NCI-H748 treated with DMSO at 0.1 percent for 48 hours (cell line): ENCODE measurements at places on chromosomes 1 and 21.
A peak's percentile ranks its signal among the peaks of the same experiment; 100 is the strongest.

DNA sequence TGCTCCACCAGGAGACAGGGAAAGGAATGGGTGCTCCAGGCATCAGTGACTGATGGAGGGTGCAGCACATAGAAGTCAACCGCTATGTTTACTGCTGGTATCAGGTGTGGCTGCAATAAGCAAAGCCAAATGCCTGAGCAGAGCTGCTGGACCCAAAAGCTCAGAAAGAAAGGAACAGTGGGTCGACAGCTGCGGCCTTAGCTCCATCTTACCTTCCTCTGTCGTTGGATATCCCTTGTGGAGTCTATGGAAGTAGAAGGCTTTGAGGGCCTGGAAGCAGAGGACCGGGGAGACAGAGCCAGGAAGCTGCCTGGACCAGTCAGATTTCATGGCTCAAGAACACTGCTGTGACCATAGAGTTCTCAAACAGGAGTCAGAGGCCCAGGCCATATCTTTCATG is 45.3 kb downstream of the RIMS3 start:
- DNase-seq: no peak

GRCh38 chr1:92768915-92769314 is 16.0 kb downstream of the EVI5 start:
- no peak for DNase-seq

DNA sequence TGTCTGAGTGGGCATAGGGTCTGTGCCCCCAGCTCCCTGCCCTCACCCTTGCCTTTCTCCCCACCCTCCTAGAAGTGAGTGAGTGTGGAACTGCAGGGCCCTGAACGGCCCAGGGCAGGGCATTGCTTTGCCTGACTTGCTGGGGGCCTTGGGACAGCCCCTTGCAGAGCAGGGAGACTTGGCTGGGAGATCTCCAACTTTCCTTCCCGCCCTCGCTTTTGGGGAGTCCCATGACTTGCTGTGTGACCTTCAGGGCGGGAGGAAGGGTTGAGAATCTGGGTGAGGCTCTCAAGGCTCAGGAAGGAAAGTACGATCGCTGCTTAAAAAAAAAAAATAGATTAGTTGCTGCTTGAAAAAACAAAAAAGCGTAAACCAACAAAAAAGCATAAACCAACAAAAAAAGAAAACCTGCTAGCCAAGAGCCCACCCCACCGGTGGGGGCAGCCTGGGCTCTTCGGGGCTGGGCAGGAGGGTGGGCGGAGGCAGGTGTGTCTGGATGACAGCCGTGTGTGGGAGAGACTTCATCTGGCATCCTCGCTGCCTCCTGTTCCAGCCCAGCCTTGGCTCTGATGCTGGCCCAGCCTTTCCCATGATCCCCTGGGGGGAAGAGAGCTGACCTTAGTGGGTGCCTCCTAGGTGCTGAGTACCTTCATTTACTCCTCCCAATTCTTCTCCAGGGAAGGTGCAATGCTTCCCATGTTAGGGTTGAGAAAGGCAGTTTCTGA is 6.5 kb downstream of the NBL1 start:
- no peak for DNase-seq

- peak; percentile 80 for DNase-seq
Observed at GRCh38 chr21:38140207-38140903, 116.4 kb upstream of the KCNJ15 start.

DNA sequence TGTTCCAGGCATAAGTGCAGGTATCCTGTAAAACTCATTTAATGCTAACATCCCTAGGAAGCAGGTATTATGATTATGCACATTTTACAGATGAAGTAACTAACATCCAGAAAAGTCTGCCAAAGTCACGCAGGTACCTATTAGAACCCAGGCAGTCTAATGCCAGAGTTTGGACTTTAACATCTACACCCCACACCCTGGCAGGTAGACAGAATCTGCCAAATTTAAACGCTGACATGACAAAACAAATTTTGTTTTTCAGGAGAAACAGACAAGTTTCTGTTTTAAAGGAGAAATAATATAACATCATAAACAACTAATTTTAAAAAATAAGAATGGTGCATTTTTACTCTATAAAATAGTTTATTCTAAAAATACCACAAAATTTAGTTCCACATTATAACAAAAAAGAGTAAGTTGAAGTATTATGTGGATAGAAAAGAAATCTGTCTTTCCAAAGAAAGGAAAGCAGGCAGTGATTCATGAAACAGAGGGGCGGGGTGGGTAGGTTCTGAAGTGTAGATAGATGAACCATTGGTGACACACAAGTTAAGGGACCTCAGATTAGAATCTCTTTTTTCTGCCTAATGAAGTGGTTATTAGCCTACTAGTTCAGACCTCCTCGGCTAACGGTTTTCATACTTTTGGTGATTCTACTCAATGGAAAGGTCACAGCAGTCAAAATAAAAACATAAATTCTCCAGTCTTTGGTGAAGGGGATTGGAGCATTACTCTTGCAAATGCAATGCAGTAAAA is 1.7 kb downstream of the ASPM start:
- no peak for DNase-seq

GRCh38 chr21:41664881-41665765 is 101.7 kb downstream of the RIPK4 start:
- DNase-seq: no peak

- DNase-seq: no peak
Observed at GRCh38 chr1:27428316-27429028, 36.0 kb downstream of the GPR3 start.

GRCh38 chr1:58764294-58764978 is 19.4 kb downstream of the JUN start:
- DNase-seq: no peak

- DNase-seq: no peak
Observed at GRCh38 chr1:1954015-1954414, 34.9 kb upstream of the TMEM52 start.

- DNase-seq: no peak
Observed at GRCh38 chr1:22434717-22435116, 16.9 kb upstream of the ZBTB40 start.

GRCh38 chr1:63950023-63950422 is 176.2 kb downstream of the ROR1 start:
- no peak for DNase-seq

DNA sequence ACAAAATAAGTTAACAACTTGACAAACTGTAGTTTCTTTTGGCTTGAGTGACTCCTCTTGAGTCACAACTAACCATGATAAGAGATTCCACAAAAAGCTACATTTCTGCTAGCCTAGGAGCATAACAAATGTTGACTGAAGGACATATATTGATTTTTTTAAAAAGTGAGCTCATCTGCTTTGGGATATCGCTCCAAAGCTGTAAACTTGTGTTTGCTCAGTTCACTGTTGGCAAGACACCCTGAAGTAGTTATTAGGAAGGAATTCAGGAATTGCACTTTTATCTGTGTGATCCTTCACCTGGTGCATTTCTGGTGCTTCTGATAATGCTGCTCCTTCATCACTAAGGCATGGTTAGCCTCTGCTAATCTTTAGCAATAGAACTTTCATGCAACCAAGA is 23.7 kb downstream of the RWDD3 start:
- no peak for DNase-seq

- no peak for DNase-seq
Observed at GRCh38 chr1:119771016-119771415, 2.3 kb upstream of the HMGCS2 start.

- DNase-seq: no peak
Observed at GRCh38 chr1:238341395-238341794, 450.7 kb upstream of the ZP4 start.

- DNase-seq: no peak
Observed at GRCh38 chr1:10865518-10866320, 69.3 kb upstream of the CASZ1 start.

DNA sequence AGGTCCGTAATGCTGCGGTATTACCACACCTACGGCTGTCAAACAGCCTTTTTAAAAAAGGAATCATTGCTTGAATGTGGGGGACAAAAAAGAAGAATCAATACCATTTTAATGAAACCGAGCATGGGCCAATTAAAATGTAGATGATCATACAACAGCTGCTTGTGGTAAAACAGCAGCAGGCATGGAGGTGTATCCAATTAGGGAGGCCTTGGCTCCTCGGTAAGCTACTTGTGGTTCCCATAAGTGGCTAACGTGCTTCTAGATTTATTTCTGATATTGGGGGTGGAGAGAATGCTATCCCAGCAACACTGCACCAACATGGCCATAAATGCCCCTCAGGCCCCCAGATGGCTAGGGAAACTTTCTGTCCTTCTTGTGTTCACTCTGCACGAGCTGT is 1.8 kb downstream of the PTPN14 start:
- DNase-seq: no peak

DNA sequence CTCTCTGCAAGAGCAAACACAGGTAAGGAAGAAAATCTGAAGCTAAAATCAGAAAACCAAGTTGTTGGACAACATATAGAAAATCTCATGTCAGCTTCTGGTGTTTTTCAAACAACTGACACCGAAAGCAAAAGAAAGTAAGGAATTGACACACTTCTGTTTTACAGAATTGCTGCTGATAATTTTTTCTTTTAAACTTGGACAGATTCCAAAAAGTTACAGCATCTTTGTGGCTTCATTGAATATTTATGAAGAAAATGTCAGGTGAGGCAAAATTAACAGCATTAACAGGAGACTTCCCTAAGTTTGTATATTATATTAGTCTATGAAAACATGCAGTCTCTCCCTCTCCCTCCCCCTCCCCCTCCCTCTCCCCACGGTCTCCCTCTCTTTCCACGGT is 14.9 kb upstream of the CTSS start:
- DNase-seq: no peak

GRCh38 chr1:232795497-232796053 is 9.6 kb upstream of the MAP10 start:
- DNase-seq: no peak

- no peak for DNase-seq
Observed at GRCh38 chr1:206004826-206005225, 1.6 kb upstream of the RAB7B start.

- no peak for DNase-seq
Observed at GRCh38 chr1:85550784-85551516, 29.6 kb upstream of the CCN1 start.

GRCh38 chr1:78122389-78122788 is 76.6 kb downstream of the GIPC2 start:
- no peak for DNase-seq

DNA sequence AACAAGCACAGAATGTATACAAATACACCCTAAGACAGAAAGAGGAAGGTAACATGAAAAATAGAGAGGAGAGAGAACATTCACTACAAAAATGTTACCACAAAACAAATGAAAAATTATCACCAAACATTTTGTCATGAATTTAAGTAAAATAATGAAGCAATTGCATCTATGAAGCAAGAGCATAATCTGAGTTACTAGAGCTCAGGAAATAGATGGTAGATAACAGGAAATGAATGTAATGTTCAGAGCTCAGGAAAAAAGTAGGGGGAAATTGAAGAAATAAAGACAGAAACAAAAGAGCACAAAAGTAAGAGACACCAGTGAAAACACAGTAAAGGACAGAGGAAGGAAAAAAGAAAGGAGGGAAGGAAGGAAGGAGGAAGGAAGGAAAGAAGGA is 19.4 kb downstream of the SEC16B start:
- no peak for DNase-seq

GRCh38 chr1:33455539-33456501 is 16.6 kb upstream of the ZSCAN20 start:
- DNase-seq: no peak

GRCh38 chr1:92691925-92692324 is 93.0 kb downstream of the EVI5 start:
- DNase-seq: no peak

GRCh38 chr1:230573658-230574057 is 68.6 kb upstream of the COG2 start:
- no peak for DNase-seq

GRCh38 chr1:55034476-55035133 is 4.7 kb upstream of the PCSK9 start:
- no peak for DNase-seq
